Left cardiac atrium (tissue), 4 donors: ENCODE measurements at places on chromosomes 4 and X. TPM values are rescaled to one million over a fixed set of nuclear protein-coding genes. Genes with fewer than 3 reads are reported as not detected.
A peak's percentile ranks its signal among the peaks of the same experiment; 100 is the strongest.

DNA sequence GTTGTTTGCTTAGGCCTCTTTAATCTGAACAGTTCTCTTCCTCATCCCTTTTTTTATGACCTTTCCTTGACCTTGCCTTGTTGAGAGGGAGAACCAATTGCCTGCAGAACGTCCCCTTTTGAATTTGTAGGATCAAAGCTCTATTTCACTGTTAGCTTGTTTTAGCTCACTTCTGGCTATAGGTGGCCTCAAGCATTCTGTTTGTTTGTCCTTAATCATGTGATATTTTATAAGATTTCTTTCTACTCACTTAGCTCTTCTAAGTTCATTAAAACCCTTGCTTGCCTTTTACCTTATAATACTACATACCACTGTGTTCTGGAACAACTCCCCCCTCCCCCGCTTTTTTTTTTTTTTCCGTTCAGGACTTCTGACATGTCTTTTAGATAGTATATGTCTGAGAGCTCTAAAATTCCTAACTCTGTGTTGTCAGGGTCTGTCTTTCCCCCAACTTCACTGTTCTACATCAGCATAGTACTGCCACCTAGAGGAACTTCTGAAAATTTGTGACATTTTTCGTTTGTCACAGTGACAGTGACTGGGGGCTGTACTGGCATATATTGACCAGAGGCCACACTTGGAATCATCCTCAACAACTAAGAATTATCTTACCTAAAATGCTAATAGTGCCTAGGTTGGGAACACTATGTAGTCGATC lies 128.5 kb downstream of the LARP7 start:
- no peak for DNase-seq

- no peak for DNase-seq
Observed at GRCh38 chrX:109785053-109785452, 52.0 kb upstream of the ACSL4 start.

GRCh38 chrX:153381684-153382532 lies 19.2 kb downstream of the PNMA6E start:
- peak; percentile 49 for DNase-seq

DNA sequence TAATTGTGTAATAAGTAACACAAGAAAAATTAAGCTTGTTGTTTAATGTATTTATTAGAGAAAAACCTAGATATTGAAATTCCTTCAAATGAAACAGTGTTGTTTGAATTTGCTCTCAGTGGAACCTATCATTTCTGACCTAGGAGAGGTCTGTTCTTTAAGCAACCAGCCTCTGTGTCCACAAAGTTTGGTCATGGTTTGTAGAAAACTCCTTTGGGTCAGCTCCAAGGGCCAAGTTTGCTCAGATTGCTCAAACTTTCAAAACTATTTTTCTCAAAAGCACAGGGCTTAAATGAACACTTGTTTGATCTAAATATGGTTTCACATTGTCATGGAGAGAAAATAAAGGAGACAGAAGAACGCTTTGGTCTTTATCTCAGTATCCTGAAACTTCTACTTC lies 29.6 kb upstream of the RPL34 start:
- no peak for DNase-seq

The UCP1 gene
- 1.1 TPM for total RNA-seq

The CPLX1 gene
- total RNA-seq = 9.4 TPM

The SULT1B1 gene
- total RNA-seq = 0.99 TPM

The DOK7 gene
- 38.2 TPM for total RNA-seq

The SSX2 gene
- not detected for total RNA-seq

The PLA2G12A gene
- total RNA-seq = 59.4 TPM
